ENCODE measurements at places on chromosomes 7 and 10. TPM values are rescaled to one million over a fixed set of nuclear protein-coding genes. Genes with fewer than 3 reads are reported as not detected.

Gene CFAP69
- polyA plus RNA-seq: 6.3 TPM

Gene FRAT2
- 8.5 TPM for polyA plus RNA-seq

Gene ABCB4
- polyA plus RNA-seq: 0.75 TPM

Gene SEMA3D
- polyA plus RNA-seq: 5.8 TPM

Gene AKR1C4
- polyA plus RNA-seq: not detected

Measured in ovary (tissue), 10 donors.